Activated T-cell treated with anti-CD3 and anti-CD28 coated beads for 4 hours (primary cell): ENCODE measurements at places on chromosomes 3 and 15.

GRCh38 chr15:85556618-85556895, 176.2 kb downstream of the AKAP13 start:
- no peak for DNase-seq

DNA sequence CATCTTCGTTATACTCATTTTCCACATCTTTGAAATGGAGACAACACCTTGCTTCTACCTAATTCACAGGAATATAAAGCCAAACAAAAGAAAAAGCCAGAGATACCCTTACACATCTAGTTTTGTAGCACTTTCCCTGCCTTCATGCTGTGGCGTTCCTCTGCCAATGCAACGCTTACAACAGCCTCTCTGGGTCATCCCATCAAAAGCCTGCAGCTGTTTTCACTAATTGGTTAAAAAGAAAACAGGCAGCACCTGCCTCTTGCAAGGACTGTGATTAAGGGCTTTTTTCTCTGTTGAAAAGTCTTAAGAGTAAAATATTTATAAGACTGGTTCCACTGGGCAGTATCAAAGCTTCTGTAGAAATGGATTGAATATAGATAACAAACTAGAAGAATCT, 120.3 kb downstream of the FMN1 start:
- DNase-seq = no peak

DNA sequence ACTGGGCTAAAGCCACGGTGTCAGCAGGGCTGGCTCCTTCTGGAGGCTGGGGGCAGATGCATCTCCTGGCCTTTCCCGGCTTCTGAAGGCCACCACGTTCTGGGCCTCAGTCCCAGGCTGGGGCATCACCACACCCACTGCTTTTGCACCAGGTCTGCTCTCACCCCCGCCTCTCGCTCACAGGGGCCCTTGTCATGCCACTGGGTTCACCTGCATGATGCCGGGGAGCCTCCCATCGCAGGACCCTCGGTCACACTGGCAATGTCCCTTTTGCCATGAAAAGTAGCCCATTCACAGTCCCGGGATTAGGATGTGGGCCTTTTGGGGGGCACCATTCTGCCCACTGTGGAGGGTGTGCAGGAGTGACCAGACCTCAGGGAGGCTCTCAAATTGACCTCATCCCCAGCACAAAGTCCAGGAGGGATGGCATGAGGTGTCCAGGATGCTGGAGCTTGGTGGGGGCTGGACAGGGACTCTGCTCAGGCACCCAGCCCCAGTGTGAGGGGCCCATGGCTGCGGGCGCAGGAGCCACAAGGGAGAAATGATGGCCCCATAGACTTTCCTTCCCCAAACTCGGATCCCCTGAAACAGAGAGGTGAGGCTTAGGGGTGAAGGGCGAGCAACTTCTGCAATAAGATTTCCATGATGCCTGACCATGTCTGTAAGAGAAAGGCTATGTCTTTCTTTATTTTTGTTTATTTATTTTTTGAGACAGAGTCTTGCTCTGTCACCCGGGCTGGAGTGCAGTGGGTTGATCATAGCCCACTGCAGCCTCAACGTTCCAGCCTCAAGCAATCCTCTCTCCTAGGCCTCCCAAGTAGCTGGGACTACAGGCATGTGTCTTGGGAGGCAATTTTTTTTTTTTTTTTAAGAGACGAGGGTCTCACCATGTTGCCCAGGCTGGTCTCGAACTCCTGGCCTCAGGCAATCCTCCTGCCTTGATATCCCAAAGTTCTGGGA, 189.1 kb downstream of the GOLGA6L6 start:
- DNase-seq = no peak

GRCh38 chr3:197353867-197354567, 55.6 kb upstream of the DLG1 start:
- DNase-seq = no peak

- DNase-seq = no peak
Measured at GRCh38 chr3:25084016-25084415, 344.0 kb upstream of the RARB start.

DNA sequence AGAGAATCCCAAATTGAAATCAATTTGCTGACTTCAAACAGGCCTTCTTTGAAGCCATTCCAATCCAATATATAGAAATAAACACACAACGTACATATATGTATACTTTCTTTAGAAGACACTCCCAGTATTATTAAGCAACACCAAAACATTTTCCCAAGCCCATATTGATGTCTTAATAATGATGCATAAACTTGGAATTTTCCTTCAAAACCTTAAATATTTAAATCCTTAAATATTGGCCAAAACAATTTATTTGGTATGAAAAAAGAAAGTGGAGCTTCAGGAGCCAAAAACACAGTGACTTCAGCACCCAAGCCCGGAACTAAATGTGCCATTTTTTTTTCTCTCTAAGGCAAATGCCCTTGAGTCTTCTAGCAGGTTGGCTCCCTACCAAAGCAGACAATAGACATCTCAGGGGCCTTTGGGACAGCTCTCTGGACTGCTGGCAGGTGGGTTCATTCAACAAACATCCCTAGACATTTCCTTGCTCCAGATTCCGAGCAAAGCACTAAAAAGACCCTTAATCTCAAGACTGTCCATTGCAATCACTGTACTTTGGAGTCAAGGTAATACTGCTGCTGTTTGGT, 384.7 kb downstream of the NTRK3 start:
- no peak for DNase-seq

DNA sequence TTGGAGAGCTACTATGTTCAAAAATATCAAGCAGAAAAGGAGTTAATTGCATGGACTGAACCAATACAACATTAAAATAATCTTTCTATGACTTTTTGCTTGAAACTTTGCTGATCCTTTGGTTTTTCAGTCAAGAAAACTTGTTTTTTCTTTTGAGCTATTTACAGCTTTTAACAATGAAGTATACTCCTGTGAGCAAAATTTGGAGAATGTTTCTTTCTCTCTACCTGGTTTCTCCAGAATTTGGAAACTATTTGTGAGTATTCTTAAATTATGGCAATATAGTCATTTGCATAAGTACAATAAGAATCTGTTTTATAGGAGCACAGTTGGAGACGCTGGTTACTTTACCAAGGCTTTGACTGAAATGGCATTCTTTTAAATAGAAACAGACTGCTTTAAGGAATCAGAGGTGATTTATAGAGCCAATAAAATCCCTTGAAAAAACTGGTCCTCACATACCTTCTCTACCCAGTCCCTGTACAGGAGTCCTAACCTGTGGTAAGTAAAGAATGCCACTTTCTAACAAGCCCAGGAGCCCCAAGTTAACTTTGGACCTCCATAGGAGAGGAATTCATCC, 127.4 kb downstream of the PLCH1 start:
- DNase-seq = no peak

- no peak for DNase-seq
Measured at GRCh38 chr3:152398495-152398894, 129.8 kb downstream of the MBNL1 start.

GRCh38 chr15:87944050-87944449, 312.5 kb downstream of the NTRK3 start:
- DNase-seq = no peak

- DNase-seq = no peak
Measured at GRCh38 chr3:64143409-64144130, 81.7 kb downstream of the PRICKLE2 start.

DNA sequence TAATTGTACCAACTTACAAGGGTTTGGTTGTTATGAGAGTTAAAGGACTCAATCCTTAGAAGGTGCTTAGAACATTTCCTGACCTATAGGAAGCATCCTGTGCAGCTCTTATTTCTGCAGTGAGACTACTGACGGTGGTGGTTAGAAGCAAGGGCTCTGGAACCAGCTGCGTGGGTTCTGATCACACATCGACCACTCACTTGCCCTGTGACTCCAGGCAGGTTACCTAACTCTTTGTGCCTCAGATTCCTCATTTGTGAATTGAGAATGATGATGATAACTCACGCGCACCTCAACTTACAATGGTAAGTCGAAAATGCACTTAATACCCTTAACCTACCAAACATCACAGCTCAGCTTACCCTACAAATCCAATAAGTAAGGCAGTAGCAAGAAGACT, 80.7 kb upstream of the SPATA12 start:
- DNase-seq = no peak

DNA sequence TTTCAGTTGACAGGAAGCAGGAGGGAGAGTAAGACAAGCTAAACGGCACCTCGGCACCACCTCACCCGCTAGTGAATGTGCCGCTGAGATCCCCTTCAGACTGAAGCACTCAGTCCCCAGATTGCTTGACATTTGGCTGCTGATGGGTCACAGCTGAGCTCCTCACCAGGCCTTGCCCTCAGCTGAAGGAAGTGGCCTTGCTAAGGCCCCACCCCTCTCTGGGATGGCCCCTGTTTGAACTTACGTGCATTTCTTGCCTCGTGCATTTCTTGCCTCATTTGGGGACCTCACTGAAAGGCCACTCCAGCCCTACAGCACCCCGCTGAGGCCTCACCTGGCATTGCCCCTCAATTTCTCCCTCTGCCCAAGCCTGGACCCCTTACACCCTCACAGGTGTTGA, 39.8 kb downstream of the EOGT start:
- no peak for DNase-seq

DNA sequence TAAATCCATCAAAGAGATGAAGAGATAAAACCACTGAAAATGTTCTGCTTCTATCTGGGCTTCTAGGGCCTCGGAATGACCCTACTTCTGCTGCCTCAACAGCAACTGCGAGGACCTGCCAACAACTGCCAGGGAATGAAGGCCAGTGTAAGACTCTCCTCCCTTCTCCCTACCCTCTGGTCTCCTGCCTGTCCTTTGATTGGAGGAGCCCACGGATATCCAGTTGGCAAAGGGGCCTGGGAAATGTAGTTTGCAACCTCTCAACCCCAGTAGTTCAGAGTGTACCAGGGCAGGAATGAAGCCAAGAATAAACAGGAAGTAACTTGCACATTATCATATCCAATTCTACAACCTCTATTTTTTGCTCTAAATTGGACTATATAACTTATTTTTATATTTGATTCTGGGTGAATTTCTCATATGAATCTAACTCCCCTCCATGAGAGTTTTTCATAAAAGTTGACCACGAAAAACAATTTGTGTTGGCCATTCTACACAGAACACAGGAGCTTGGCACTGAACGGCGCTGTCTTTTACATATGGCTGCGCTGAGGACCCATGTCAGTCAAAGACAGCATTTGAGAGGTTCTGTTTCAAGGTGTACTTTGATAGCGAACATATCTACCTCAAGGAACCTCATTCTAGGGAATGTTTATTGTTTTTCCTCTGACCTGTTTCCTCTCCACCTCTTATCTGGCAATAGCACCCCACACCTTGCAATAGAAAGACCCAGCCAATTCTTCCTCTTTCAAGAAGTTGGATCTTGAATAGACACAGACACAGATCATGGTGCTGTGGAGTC, 91.1 kb upstream of the RNF7 start:
- no peak for DNase-seq

DNA sequence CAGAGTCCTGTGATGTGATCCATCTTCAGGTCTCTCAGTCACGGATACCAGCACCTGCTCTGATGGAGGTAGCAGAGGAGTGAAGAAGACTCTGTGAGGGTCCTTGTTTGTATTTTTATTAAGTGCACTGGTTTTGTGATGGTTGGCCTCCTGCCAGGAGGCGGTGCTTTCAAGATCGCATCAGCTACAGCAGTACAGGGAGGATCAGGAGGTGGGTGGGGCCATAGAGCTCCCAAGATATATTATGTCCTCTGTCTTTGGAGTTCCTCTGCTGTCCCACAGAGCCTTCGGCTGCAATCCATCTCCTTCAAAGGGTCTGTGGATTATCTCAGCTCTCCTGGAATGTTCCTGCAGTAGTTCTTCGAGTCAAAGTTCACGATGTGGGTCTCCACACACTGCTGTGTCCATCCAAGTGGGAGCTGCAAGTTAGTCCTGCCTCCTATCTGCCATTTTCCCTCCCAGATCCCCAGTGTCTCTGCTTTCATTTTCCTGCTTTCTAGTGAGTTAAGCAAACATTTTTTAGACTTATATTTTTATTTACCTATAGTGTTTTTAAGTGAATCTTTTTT, 54.7 kb downstream of the TM2D3 start:
- DNase-seq = no peak

- DNase-seq = no peak
Measured at GRCh38 chr3:67192466-67192865, 194.4 kb downstream of the KBTBD8 start.

GRCh38 chr15:72116731-72117485, 1.0 kb downstream of the MYO9A start:
- peak; percentile 14 for DNase-seq

DNA sequence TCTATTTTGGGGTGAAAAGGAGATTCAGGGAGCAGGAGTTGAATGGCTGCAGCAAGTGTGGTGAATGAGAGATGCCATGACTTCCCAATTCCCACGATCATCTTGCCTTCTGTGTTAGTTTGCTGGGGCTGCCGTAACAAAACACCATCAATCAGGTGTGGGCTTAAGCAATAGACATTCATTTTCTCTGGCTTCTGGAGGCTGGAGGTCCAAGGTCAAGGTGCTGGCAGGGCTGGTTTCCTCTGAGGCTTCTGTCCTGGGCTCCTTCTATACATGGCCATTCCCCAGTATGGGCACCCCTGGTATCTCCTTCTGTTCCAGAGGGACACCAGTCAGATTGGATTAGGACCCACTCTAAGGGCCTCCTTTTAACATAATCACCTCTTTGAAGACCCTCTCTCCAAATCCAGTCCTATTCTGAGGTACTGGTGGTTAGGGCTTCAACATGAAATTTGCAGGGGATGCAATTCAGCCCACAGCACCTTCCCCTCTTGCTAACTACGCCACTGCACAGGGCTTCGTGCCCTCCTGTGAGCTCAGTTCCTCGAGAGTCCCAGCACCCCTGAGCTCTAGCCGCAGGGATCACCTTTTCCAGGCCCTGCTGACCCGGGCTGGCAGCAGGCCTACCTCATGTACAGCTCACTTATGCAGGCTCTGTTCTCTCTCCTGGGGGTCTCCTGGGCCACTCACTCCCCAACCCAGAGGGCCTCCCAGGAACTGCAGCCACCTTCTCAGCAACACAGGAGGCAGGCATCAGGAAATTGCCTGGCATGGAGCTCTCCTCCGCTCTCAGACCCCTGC, 37.3 kb upstream of the SLC6A11 start:
- no peak for DNase-seq

DNA sequence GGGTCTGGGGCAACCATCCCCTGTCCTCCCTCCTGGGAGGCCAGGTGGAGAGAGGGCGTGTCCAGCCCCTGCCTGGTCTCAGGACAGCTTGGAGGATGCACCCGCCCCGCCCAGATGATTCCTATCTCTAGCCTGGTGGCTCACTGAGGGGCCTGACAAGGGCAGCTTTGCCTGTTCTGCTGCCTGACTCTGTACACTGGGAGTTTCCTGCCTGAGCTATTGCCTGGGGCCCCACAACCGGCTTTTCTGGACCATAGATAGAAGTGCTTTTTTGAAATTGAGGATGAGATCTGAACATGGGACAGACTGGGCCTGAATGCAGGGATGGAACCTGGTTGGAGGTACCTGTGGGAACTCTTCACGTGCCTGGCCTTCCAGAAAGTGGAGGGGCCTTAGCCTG, 751 bp upstream of the PLA2G4E start:
- no peak for DNase-seq

GRCh38 chr15:86915811-86916331, 836.2 kb downstream of the AGBL1 start:
- no peak for DNase-seq
